T-helper 1 cell (primary cell): ENCODE measurements at places on chromosomes 11 and 22.

DNA sequence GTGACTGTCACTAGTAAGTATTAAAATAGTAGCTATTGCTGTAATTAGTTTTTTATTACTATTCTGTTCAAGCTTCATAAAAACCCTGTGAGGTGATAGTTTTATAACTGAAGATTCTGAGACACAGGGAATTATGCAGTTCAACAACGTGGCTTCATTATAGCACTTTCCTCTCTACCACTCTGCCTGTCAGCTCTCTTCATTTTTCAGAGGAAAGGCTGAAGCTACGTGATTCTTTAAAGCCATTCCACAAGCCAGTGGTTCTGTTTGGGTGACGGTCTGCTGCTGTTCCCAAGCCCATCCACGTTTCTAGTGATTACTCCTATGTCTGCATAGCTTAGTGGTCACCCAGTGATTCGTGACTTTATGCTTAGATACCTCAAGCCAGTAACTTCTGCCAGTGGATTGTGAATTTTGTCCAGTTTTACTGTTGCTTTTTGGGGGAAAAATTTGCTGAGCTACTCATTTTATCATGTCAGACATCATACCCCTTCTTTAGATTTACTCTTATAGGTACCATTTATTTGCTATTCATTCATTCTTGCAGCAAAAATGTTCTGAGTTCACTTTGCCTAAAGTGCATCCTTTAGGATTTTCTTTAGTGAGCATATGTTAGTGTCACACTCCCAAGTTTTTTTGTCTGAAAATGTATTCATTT, 59.8 kb downstream of the UVRAG start:
- DNase-seq = no peak

- DNase-seq = no peak
Observed at GRCh38 chr22:47047321-47048122, 285.1 kb downstream of the TBC1D22A start.

DNA sequence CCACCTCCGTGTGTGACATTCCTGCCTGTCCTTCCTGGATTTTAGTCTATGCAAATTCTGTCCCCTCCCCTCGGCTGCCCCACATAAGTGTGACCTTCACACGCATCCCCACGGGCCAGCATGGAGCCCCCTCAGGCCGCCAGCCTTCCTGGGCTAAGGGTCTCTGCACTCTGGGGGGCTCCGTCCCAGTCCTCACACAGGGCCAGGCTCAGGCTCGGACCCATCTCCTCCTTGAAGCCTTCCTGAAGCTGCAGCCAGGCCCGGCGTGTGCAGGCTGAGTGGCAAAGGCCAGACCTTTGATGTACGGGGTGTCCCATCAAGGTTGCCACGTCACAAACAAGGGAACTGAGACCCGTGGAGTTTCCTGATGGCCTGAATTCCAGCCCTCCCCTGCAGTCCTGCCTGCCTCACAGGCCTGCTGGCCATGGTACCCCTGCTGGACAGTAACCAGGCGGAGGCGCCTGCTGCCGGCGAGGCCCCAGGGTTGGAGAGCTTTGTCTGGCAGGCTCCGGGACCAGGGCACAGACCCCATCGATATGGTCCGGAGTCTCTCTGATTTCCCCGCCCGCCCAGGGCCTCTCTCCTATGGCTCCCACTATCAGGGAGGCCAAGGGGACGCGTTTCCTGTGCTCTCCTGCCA, 791.7 kb downstream of the BRD1 start:
- DNase-seq = no peak

- DNase-seq = no peak
Observed at GRCh38 chr11:112277941-112278340, 17.3 kb upstream of the PLET1 start.
